Islet precursor cell (in vitro differentiated cells): ENCODE measurements at places on chromosomes 7 and 10.

DNA sequence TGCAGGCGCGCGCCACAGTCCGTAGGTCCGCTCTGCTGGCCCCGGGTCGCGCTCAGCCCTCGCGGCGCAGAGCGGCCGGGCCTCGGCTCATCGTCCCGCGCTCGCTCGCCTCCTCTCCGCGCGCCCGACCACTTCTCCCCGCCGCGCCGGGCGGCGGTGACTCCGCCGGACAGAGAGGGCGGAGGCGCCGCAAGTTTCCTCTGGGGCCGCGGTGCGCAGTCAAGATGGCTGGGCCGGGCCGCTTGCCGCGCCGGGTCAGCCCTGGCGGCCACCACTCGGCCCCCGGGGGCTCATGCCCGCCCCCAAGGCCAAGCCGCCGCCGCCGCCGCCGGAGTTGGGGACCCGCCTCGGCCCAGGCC lies 441 bp downstream of the FZD8 start:
- no peak for DNase-seq

- no peak for DNase-seq
Observed at GRCh38 chr10:126250045-126250444, 138.2 kb downstream of the ADAM12 start.

DNA sequence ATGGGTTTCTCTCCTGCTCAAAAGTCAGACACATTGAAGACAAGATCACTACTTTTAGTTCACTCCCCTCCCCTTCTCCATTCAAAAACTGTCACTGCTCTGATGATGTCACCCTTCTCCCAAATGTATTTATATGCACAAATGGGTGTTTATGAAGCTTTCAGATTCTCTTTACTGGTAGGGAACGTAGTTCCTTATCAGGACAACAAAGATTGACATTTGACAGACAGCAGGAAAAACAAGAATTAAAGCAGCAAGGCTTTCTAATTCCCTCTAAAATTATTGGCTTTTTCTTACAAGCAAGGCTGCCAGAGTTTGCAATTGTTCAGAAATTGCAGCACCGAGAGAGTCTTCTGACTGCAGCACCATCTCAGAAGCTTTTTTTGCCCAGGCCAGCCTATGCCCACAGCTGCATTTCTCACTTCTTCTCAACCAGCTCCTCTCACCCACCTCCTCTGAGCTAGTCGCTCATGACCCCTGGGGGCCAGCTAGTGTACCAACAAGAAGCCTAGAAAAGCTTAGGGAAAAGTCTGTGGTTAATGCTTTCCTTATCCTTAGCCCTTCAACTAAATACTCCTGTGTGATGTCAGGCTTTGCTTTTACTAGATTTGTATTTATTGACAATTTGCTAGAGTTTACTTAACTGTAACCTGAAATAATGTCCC lies 265.1 kb downstream of the HTR7 start:
- peak; percentile 89 for DNase-seq

GRCh38 chr7:1298931-1299885 lies 66.5 kb downstream of the UNCX start:
- DNase-seq: no peak

DNA sequence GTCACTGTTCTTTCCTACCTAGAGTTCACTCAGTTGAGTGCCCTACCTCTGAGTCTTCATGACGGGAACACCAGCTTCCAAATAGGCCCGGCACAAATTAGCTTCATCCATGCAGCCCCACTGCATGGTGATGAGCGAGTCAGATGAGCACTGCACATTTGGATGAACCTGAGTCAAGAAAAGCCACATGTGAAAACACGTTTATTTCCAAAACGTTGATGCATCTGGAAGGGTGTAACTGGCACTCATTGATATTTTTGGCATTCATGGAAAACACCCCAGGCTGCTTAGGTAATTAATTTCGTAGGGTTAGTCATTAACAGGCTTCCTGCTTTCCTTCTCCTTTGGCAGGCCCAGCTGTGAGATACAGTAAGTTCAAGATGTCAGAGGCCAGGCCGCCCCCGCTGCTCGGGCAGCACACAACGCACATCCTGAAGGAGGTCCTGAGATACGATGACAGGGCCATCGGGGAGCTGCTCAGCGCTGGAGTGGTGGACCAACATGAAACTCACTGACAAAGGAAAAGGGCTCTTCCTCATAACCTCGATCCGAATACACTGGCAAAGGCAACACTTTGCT lies 725.2 kb downstream of the SUGCT start:
- DNase-seq: no peak

- DNase-seq: no peak
Observed at GRCh38 chr7:42753811-42754363, 158.0 kb downstream of the C7orf25 start.

- no peak for DNase-seq
Observed at GRCh38 chr7:148664324-148664723, 34.4 kb upstream of the CUL1 start.

GRCh38 chr7:20238754-20239324 lies 21.7 kb upstream of the MACC1 start:
- DNase-seq: no peak

DNA sequence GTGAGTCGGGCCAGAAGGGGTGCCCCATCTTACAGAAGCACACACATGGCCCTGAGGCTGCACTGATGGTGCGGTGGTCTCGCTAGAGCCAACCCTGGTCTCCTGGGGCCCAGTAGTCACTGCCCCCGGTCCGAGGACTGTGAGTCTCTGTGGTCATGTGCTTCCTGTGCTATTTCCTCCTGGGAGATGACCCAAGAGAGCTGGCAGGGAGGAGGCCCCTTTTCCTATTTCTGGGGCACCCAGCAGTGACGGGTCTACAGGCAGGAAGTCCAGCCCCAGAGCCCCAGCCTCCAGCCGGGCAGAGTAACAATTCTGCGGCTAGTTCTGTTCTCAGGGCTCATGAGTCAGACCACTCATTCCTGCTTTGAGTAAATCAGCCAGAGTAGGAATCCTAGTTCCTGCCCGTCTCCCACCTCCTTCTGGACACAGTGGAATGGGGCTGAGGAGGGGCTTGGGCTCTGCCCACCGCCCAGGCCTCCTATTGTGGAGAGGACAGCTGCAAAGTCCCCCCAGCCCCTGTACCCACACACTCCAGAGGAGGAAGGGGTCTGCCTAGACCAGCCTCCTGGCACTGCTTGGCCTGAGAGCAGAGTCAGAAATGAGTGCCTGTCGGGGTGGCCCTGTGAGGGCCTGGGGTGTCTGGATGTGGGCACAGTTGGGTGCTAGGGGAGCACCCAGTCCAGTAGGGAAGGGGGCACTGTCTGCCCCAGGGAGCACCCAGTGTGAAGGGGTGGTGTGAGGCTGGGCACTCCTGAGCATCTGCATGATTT lies 80.5 kb upstream of the PPIF start:
- peak; percentile 88 for DNase-seq

DNA sequence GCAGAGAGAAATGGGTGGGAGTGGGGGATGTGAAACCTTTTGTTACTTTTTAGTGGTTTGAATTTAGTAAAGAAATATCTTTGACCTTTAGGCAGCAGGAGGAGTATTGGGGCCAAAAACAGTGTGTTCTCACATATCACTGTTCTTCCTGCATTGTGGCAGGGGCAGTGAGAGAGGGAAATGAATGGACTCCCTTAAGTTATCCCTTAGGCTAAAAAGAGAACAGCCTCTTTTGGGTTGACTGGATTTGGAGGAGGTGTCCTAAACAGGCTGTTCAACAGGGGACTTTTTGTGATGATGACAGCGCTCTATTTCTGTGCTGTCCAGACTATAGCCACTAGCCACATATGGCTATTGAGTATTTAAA lies 22.3 kb downstream of the ZNF775 start:
- DNase-seq: peak; percentile 47

DNA sequence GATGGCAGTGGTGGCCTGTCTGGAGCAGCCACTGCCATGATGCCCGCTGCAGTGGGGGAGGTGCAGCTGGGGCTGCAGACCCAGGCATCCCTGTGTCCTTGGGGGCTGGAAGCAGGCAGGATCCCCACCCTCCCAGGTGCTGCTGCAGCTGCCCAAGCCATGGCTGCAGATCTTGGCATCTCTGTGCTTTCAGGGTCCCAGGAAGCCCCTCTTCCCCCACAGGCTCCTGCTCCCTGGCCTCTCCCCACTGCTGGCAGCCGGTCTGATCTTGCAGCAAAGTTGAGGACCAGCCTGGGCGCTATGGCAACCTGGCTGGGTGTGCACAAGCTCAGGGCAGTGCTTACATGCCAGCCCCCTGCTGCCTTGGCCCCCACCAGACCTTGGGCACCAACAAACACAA lies 78.5 kb downstream of the SAMD9 start:
- DNase-seq: no peak

GRCh38 chr10:114044247-114045135 lies 825 bp downstream of the ADRB1 start:
- DNase-seq: no peak

- no peak for DNase-seq
Observed at GRCh38 chr10:103452506-103453230, 498 bp upstream of the CALHM2 start.

- peak; percentile 79 for DNase-seq
Observed at GRCh38 chr7:128869138-128869943, 6.7 kb downstream of the ATP6V1F start.

DNA sequence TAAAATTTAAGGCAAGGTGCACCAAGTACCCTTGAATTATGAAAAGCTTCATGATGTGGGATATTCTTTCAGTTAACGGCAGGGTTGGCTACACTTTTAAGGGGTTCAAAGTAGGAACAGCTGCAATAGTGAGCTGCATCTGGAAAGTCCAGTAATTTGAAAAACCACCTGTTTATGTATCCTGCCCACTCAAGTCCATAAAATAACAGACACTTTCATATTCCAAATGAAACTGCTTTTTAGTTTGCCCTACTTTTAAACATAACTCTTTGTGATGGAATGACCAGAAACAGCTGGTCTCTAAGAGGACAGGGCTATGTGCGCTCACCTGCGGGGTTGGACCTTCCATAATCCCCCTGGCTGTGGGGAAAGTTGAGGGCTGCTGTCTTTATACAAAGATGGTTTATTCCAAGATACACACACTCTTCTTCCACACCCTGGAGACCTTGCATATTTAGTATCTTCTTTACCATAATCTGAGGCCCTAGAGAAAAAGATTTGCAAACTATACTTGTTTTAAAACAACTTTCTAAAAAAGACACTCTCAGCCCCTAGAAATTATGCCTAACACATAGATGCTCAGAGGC lies 7.4 kb downstream of the CAV1 start:
- DNase-seq: no peak

GRCh38 chr10:133091316-133091715 lies 3.6 kb downstream of the ADGRA1 start:
- DNase-seq: no peak

GRCh38 chr10:34360984-34361383 lies 454.1 kb downstream of the PARD3 start:
- DNase-seq: no peak

- DNase-seq: no peak
Observed at GRCh38 chr7:19304086-19304485, 158.9 kb upstream of the FERD3L start.

GRCh38 chr10:124978376-124978725 lies 36.4 kb downstream of the ZRANB1 start:
- peak; percentile 12 for DNase-seq

GRCh38 chr10:126904516-126904817 lies 761 bp upstream of the DOCK1 start:
- no peak for DNase-seq

GRCh38 chr7:3043544-3044371 lies at the start of gene CARD11:
CARD11 (minus strand) TSS chr7:3043867; CDS start chr7:2958506, 85,361 bp downstream.
- DNase-seq: peak; percentile 74

GRCh38 chr10:59829024-59829423 lies 75.8 kb upstream of the MRLN start:
- no peak for DNase-seq

GRCh38 chr7:158176561-158177173 lies 411.0 kb downstream of the PTPRN2 start:
- DNase-seq: peak; percentile 33

- no peak for DNase-seq
Observed at GRCh38 chr7:82677493-82677892, 233.9 kb upstream of the CACNA2D1 start.

DNA sequence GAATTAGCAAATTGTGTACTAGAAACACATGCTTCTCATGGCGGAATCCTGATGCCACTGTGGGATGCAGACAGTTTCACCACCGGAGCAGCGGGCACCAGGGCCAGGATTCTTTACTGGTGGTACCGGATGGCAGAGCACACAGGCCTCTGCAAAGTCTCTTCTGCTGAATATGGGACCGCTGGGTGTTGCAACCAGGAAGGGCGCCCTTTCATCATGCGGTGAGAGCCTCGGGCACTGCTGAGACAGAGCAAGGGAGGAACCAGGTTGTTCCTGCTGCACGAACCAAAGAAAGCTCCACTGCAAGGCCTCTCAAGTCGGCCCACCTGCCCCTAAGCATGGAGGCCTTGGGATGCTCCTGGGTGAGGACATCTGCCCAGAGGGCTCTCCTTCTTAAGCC lies 57.0 kb upstream of the NMT2 start:
- DNase-seq: no peak
